Caudate nucleus (tissue), 63 donors: ENCODE measurements at places on chromosomes 4 and X.

- no peak for DNase-seq
Measured at GRCh38 chr4:103634236-103634635, 85.5 kb downstream of the TACR3 start.

DNA sequence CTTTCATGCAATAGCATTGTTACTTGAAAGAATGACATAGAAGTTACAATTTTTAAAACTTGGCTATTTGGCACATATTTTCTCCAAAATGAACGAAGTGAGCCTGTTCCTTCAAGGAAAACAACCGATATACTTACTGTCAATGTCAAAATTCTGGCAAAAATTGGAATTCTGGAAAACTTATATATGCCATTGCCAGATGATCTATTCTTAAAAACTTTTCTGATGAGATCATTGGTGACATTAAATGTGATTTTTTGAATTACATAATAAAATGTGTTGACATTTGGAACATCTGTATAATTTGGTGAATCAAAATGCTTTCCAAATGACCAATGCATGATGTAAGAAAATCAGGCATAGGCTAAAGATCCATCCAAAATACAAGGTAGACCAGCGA, 209.0 kb downstream of the SCFD2 start:
- DNase-seq: no peak

DNA sequence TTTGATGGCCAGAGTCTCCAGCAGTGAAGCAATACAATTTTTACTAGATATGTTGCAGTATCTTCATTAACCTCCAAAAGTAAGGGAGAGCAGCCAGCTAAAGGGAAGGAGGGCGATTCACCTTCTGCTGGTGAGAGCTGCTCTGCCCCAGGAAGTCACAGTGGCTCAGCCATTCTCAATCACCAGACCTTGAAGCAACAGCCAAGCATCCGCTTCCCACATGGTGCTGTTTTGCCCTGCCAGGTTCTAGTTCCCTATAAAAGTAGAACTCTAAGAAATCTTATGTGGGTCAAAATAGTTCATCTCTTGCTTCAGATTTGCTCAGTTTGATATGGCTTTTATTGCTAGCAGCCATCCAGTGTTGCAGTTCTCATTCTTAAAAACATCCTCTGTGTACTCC, 166.8 kb downstream of the STIM2 start:
- no peak for DNase-seq

- DNase-seq: no peak
Measured at GRCh38 chr4:73725985-73726384, 14.4 kb upstream of the CXCL8 start.

- no peak for DNase-seq
Measured at GRCh38 chrX:45667666-45668065, 467.0 kb upstream of the DIPK2B start.

- DNase-seq: no peak
Measured at GRCh38 chr4:142817442-142817841, 28.7 kb downstream of the INPP4B start.

DNA sequence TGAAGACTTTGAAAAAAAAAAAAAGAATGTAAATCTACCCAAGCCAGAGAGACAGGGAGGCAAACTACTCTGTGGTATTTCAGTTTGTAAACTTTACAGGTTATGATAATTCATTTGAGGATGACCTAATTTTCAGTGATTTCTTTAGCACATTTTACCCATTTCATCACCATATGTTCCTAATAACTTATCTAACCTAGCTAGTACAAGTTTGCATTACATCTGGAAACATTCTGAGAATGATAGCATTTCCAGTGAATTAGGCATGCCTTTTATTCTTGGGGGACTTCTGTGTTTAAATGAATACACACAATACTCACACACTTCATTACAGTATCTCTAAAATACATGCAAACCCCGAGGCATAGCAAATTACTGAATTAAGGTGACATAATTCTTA, 1055.5 kb downstream of the PCDH18 start:
- no peak for DNase-seq

- no peak for DNase-seq
Measured at GRCh38 chrX:134929808-134930207, 61.0 kb upstream of the SMIM10 start.

DNA sequence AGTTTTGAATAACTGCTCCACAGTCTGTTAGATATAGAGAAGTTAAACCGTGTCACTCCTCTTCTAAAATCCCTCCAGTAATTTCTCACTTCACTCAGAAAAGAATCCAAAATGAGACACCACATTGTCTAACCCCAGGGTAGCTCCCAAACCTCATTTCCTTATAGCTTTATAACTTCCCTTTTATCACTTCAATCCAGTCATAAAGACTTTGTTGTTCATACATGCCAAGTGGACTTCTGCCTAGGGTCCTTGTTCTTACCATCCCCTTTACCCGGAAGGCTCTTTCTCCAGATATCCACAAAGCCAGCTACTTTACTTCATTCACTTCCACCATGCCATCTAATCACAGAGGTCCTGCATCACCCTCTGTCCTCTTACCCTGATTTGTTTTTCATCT, 156.2 kb downstream of the GABRB1 start:
- DNase-seq: no peak

GRCh38 chr4:130563889-130564418, 1468.0 kb downstream of the C4orf33 start:
- no peak for DNase-seq

DNA sequence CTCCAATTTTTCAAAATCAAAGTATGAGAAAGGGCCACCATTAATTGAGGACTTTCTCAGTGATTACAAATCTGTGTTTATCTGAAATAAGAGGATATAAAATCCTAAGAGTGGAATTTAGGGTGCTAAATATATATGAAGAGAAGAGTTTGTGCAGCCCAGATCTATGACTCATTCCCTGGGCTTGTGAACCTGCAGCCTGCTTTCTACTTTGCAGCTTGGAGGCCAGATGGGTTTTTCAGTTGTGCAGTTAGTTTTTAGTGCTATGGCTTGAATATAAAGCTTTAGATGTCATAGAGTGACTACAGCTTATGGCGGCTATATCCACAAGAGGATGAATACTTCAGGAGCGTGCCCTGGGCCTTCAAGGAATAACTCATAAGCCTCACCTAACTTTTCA, 1391.1 kb downstream of the FSTL5 start:
- no peak for DNase-seq

- DNase-seq: no peak
Measured at GRCh38 chr4:10364194-10364593, 93.0 kb downstream of the ZNF518B start.

DNA sequence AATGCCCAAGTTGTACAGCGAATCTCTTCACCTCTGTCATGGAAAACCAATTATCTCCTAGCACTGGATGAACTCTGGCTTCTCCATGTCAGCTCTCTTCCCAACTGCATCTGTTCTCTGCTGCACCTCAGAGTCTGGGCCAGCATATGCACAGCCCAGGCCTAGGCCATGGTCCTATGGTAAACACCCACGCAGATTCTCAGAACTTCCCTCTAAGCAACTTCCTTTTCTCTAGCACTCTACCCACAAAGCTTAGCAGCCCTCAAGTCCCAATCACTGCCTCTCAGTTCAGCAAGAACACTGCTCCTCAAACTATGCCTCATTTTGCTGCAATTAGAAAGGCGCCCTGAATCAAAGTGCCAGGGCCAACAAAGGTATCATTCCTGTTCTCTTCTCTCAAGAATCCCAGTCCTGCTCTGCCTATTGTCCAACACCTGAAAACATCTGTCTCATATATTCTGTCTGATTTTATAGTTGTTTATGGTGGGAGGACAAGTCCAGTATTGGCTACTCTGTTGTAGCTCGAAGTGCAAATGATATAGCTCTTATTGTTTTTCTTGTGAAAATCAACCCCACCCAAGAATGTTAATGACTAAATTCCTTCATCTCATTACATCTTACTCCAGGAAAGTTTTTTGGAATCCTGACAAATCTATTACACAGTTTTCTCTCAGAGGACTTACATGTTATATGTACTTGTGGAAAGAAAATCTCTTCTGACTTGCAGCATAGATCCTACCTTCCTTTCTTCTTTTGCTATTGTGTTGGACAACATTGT, 85.4 kb downstream of the DCHS2 start:
- DNase-seq: no peak

DNA sequence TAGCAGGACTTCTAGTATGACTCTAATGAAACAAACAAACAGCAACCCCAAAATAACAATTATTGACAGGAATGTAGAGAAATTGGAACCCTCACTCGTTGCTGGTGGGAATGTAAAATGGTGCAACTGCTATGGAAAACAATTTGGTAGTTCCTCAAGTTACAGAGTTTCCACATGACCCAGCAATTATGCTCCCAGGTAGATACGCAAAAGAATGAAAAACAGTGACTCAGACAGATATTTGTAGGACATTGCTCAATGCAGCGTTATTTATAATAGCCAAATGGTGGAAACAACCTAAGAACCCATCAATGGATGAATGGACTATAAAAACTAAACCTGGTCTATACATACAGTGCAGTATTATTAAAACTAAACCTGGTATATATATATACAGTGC, 646.1 kb upstream of the FRG1 start:
- no peak for DNase-seq

GRCh38 chr4:26542991-26543390, 40.9 kb upstream of the TBC1D19 start:
- no peak for DNase-seq

DNA sequence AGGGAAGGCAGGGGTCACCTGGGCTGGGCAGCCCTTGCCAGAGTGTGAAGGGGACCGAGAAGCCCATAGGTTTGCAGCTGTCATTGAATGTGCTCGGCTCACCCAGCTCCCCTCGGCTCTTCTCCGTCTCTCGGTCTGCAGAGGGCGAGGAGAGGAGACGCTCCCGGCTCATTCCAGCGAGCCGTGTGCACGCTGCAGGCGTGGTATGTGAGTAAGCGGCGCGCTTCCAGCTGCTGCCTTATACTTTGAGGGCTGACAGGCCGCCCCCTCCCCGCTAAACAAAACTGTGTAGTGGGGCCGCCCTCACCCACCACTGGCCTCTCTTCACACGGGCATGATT, 23.0 kb upstream of the BCORL1 start:
- no peak for DNase-seq

GRCh38 chr4:1061056-1061700, 49.8 kb downstream of the FGFRL1 start:
- DNase-seq: no peak

DNA sequence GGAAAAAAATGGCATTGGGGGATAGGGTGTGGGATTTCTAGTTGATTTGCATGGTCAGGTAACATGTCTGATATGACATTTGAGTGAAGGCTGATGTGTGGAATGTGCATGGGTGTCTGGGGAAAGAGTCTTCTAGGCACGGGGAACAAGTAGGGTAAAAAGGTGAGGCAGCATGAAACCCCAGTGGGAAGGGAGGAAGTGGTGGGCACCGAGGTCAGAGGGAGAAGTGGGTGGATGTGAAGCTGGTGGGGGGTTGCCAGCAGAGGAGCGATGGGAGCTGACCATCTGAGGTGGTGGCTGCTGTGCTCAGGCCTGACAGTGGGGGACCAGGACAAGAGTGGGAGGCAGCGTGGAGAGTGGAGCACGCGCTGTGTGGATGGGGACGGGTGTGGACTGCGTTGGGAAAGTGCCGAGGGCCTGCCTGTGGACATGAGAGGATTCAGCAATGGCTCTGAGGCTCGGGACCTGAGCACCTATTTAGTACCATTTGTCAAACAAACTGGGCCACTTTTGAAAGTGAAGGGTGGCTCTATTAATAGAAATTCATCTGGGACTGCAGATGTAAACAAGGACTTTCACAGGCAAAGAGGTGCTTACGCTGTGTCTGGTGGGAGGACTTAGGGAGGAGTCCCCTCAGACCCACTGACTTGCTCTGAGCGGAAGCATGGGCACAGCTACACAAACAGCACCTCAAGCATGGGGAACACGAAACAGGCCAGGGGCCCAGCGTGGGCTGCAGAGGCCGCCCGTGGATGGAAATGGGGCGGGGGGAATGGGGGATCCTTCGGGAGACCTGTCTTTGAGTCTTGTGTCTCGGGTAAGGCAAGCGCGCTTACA, 16.7 kb upstream of the S100P start:
- DNase-seq: no peak

GRCh38 chrX:39767446-39767845, 330.3 kb downstream of the BCOR start:
- no peak for DNase-seq

GRCh38 chrX:44462850-44463249, 79.8 kb downstream of the FUNDC1 start:
- DNase-seq: no peak

GRCh38 chr4:120830204-120830603, 92.3 kb downstream of the PRDM5 start:
- DNase-seq: no peak

DNA sequence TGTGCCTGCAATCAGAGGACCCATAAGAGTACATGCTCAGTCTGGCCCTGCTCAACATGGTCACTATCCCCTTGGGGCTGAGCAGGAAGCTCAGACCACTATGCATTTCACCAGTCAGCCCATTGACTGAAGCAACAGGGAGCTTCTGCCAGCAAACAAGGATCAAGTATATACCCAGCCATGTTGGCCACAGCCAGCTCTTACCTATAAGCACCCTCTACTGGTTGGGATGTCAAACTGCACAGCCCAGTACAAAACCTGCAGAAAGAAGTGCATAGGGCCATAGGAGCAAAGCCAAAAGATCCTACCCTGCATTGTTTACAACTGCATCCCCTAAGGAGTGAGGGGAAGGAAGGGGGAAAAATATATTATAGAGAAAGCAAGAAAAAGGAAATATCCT, 214.4 kb upstream of the CPEB2 start:
- DNase-seq: no peak

GRCh38 chr4:34187056-34187455, 2057.3 kb downstream of the ARAP2 start:
- DNase-seq: no peak

GRCh38 chrX:134685668-134686067, 27.4 kb upstream of the PLAC1 start:
- DNase-seq: no peak

- DNase-seq: no peak
Measured at GRCh38 chr4:126890383-126890782, 742.4 kb upstream of the INTU start.

GRCh38 chr4:37040816-37041215, 203.7 kb upstream of the NWD2 start:
- no peak for DNase-seq

GRCh38 chr4:128663325-128663724, 146.2 kb upstream of the JADE1 start:
- DNase-seq: no peak

DNA sequence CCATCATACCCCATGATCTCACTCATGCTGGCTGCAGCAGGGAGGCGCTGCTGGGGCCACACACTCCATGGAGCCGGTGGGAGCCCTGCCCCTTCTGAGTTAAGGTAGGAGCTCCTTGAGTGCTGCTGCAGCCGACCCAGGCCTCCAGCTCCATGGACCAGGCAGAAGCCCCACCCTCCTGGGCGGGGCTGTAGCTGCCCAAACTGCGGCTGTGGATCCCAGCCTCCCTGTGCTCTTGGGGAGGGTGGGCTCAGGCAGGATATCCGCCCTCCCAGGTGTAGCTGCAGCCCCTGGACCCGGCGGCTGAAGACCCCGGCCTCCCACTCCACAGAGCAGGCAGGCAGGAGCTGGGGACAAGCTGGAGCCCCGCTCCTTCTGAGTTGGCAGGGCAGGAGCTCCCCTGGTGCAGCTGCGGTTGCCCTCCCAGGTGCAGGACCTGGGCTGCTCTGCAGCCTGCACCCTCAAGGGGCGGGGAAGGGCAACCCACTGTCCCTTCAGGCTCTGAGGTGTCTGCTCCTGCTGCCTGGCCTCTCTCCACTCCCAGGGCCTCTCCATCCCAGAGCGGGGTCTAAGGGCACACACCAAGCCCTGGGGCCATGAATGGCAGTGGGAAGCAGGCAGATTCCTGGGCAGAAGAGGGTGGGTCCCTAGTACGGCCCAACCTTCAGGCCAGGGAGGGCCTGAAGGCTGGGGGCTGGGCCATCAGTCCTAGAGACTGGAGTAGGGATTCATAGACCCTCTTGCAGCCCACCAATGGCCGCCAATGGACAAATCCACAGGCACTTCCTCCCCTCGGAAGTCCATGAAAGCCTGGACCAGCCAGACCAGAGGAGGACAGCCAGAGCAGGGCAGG, 466.1 kb downstream of the DTHD1 start:
- DNase-seq: no peak
